ENCODE measurements at places on chromosomes 11 and 22.

GRCh38 chr22:17945156-17945887 lies 79.0 kb downstream of the MICAL3 start:
- no peak for DNase-seq

DNA sequence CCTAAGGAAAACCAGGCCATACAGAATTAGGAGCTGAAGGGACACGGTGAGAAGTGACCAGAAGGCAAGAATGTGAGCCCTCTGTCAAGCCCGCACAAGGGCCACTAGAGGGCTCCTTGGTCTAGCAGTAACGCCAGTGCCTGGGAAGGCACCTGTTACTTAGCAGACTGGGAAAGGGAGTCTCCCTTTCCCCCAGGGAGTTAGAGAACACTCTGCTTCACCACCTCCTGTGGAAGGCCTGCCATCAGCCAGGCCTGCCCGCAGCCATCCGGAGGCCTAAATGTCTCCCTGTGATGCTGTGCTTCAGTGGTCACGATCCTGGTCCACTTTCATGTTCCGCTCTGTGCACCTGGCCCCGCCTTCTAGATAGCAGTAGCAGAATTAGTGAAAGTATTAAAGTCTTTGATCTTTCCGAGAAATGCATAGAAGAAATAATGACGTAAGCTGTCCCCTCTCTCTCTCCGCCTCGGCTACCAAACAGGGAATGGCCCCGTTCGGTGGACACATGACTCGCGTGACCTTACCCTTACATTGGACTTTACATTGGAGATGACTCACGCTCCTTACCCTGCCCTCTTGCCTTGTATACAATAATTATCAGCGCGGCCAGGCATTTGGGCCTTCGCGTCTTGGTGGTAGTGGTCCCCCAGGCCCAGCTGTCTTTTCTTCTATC lies 10.7 kb upstream of the GSTP1 start:
- peak; percentile 60 for DNase-seq

- DNase-seq = no peak
These were observed 73.8 kb downstream of the MPPED1 start for GRCh38 chr22:43485502-43486089.

DNA sequence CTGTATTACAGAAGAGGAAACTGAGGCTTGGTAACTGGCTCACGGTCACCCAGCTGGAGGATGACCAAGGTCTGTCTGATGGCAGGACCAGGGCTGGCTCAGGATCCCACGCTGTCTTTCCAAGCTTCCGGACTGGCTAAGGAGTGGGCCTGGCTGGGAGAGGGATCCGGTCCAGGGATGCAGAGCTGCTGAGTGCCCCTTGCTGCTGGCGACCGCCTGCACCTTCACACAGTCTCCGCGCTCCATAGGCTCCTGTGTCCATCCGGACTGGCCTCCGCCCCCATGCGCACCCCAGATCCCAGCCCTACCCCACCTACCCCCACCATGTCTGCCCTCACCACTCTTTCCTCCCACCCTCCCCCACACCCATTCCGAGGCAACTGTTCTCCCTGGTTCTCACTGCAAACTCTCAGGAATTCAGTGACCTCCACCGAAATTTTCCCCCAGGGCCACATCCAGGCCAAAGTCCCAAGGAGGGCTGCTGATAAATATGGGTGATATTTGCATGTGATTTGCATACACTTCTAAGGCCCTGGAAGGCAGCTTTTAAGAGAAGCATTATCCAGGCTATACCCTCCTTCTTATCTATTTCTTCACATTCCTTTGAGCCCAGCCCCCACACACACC lies 48.5 kb upstream of the SLC35C1 start:
- DNase-seq = no peak

- peak; percentile 76 for DNase-seq
These were observed at the start of gene RCOR2 for GRCh38 chr11:63916837-63917691. TSS of gene RCOR2 (minus strand) at chr11:63917164. CDS start at chr11:63916456, 708 bp downstream.

DNA sequence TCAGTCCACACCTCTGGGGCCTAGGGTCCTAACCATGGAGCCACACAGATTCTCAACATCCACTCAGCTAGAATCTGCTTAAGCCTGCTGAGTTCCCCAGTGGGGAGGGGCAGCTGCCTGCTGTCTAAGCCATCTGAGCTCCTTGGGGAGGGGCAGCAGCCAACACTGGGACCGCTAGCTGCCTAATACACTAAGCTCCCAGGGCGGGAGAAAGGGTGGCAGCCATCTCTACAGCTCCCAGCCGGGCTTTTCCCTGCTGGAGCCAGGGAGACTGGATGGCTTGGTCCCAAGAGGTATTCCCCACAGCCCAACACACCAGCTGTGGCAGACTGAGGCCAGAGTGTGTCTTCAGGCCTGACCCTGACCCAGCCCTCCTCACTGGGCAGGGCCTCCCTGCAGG lies 217.3 kb upstream of the TMEM45B start:
- DNase-seq = no peak

GRCh38 chr11:70725278-70725677 lies 326.9 kb downstream of the CTTN start:
- DNase-seq = no peak

DNA sequence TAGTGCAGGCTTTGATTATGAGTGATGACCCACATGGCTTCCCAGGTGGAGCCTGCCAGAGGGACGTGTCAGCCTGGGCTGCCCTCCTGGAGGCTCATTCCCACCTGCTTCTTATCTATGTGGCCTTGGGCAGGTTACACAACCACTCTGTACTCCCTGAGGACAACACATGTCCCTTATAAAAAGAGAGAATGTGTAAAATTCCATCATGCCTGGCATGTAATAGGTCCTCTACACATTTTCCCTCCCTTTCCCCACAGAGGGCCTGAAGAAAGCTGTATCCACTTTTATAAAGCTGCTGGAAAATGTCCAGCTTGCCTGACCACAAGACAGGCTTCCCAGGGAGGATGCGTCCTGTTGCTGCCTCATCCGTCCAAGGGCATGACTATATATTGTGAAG lies 55.0 kb upstream of the VSTM5 start:
- DNase-seq = no peak

All from pons (tissue), 1 donor.